ENCODE measurements at places on chromosomes 2 and 18. TPM values are rescaled to one million over a fixed set of nuclear protein-coding genes. Genes with fewer than 3 reads are reported as not detected.

DNA sequence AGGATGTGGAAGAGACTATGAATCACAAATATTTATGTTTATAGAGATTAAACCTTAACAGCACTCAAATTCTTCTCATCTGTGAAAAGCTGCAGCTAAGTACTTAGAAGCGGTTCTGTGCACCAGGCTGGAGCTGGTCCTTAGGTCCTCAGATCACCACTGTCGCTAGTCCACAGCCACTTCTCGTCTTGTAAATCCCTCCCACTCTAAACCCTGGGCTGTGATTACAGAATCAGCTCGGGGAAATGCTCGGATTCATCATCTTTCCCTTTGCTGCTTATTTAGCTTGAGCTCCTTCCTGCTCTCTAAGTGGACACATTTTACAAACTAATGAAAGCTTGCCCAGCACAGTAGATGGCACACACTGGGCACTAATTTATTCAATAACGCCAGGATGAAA lies 61.7 kb downstream of the RNF152 start:
- DNase-seq, result no peak
- H3K27me3 ChIP-seq, result no peaks in the 10 kb centered on the region
- H3K4me1 ChIP-seq, result peaks cover 16% of the 10 kb centered on the region
- H3K36me3 ChIP-seq, result no peaks in the 10 kb centered on the region

DNA sequence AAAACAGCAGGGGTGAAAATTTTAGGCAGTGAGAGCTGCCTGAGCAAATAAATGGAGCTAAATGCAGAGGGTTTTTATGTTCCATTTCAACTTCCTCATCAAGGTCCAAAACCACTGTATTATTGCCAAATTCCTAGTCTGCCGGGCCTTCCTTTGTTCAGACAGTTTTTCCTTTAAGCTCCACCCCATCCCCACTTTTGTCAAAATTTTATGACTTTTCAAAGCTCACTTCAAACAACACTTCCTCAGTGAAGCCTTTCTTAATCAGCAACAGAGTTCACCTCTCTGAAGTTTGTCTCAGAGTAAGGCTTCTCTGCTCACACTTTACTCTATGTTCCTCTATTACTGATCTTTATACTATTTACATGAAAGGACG lies 81.3 kb downstream of the CERKL start:
- no peaks in the 10 kb centered on the region for H3K36me3 ChIP-seq
- H3K27me3 ChIP-seq, result no peaks in the 10 kb centered on the region
- no peaks in the 10 kb centered on the region for H3K4me1 ChIP-seq
- no peak for DNase-seq

GRCh38 chr2:149906886-149907285 lies 319.3 kb upstream of the MMADHC start:
- DNase-seq, result no peak
- no peaks in the 10 kb centered on the region for H3K36me3 ChIP-seq
- H3K4me3 ChIP-seq, result no peak overlapping the region
- H3K27ac ChIP-seq, result no peak overlapping the region
- no peaks in the 10 kb centered on the region for H3K27me3 ChIP-seq
- H3K4me1 ChIP-seq, result no peaks in the 10 kb centered on the region

GRCh38 chr2:96397756-96398530 lies 62.4 kb downstream of the NCAPH start:
- H3K27me3 ChIP-seq, result peaks cover 2% of the 10 kb centered on the region
- H3K36me3 ChIP-seq, result no peaks in the 10 kb centered on the region
- no peak for DNase-seq
- H3K4me3 ChIP-seq, result no peak overlapping the region
- no peak overlapping the region for H3K27ac ChIP-seq

The CYP26B1 gene
- 1.8 TPM for total RNA-seq

The SEPTIN10 gene
- total RNA-seq, result 35.9 TPM

The TRABD2A gene
- 10.3 TPM for total RNA-seq
